ENCODE measurements at places on chromosomes 13 and 19.

- no peak for DNase-seq
These were observed 4.4 kb upstream of the S1PR5 start for GRCh38 chr19:10521461-10522171.

GRCh38 chr13:77386880-77387606 lies 60.1 kb upstream of the MYCBP2 start:
- no peak for DNase-seq

DNA sequence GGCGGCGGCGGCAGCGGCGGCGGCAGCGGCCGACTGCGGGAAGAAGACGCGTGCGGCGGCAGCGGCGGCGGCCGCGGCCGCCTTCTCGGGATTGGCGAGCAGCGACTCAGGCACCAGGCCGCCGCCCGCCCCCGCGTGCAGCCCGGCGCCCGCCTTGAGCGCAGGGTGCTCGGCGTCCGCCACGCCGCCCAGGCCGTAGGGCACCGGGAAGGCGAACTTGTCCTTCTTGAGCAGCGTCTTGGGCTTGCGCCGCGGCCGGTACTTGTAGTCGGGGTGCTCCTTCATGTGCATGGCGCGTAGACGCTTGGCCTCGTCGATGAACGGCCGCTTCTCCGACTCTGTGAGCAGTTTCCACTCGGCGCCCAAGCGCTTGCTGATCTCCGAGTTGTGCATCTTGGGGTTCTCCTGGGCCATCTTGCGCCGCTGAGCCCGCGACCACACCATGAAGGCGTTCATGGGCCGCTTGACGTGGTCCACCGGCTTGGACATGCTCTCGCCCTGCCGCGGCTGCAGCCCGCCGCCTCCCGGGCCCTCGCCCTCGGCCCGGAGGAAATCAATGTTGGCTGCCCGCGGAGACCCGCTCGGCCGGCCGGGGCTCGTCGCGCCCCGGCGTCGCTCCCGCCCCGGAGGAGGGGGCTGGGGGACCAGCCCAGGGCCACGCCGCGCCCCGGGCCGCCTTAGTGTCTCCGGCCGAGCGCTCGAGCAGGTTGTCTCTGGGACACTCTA lies 621 bp downstream of the SOX21 start:
- DNase-seq = no peak

DNA sequence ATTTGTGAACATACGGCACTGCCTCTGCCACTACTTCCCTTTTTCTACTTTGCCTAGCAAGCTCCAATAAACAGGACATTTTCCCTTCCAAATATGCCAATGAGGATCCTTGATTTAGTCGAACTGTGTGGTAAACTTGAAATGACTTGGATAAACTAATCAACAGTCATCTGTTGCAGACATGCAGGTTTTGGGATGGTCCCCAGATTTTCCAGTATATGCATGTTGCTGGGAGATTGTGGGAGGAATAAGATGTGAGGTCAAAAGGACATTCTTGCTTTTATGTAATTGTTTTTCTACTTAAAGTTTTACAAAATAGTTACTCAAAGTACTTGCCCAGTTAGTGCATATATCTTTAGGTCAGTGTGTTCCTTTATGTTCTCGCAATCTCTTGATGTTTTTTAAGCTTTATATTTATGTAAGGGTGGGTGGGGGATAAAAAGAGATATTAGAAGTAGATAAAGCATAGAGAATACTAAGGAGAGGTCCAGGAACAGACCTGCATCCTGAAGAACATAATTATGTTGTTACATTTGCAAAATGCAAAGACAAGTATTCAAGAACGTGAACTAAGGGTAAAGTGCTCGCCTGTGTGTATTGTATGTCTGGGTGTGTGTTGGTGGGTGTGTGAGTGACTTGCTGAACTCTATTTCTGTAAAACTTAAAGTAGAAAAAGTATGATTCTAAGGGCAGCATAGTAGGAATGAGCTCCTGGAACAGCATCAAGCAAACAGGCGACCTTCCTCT lies 88.4 kb upstream of the OXGR1 start:
- no peak for DNase-seq

DNA sequence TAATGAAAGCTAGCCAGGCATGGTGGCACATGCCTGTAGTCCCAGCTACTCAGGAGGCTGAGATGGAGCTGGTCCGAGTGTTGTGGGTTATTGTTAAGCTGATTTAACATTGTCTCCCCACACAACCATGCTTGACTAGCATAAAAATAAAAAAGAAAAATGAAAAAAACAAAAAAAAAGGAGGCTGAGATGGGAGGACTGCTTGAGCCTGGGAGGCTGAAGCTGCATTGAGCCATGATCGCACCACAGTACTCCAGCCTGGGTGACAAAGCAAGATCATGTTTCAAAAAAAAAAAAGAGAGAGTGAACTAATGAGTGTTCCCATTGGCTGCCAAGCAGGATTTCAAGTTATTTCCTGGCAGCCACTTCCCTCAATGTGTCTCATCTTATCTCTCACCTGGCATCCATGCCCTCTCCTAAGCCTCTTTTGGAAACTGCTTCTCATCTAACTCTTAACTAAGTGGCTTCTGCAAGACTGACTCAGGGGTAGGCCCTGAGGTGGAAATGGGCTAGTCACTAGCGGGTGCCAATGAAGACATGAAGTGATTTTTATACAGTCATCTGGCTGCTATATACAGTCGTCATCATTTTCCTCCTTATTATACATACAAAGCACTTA lies 4.9 kb downstream of the THAP8 start:
- no peak for DNase-seq

- no peak for DNase-seq
These were observed 9.2 kb downstream of the JOSD2 start for GRCh38 chr19:50501568-50502475.

DNA sequence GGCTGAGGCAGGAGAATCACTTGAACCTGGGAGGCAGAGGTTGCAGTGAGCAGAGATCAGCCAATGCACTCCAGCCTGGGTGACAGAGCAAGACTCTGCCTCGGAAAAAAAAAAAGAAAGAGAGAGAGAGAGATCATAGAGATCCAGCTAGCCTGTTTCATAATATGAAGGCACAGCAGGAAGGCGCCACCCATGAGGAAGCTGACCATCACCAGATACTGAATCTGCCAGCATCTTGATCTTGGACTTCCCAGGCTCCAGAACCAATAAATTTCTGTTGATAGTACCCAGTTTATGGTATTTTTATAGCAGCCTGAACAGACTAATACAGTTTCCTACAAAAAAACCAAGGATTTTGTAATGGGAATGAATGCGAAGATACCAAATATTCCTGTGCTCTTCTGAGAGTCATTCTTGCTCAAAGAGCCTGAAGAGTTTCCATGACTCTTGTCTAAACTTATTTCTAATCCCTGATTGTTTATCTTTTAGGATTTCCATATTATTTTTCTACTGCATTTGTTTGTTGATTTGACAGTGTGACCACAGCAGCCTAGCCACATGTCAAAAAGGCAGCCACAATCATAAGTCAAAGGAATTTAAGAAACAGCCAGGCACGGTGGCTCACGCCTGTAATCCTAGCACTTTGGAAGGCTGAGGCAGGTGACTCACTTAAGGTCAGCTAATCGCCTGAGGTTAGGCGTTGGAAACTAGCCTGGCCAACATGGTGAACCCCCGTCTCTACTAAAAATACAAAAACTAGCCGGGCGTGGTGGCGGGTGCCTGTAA lies 37.7 kb upstream of the PDCD5 start:
- DNase-seq = no peak

DNA sequence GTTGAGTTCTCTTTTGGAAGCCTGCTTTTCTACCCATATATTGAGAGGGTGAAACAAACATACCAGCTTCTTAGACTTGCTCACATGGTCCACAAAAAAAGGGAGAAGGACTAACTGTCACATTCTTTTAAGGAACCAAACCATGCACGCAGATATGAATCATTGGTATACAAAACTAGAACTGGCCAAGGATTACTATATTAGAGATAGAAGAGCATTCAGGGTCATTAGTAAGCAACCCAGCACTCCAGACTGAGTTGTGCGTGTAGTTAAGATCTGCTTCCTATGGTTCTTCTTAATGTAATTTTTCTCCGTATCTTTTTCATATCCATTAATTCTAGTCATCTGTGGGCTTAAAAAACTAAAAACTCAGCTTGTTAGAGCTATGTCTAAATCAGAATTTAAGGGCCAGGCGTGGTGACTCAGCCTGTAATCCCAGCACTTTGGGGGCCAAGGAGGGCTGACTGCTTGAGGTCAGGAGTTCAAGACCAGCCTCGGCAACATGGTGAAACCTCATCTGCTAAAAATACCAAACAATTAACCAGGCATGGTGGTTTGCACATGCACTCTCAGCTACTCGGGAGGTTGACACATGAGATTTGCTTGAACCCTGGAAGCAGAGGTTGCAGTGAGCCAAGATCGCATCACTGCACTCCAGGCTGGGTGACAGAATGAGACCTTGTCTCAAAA lies 19.6 kb downstream of the ALG5 start:
- DNase-seq = no peak

GRCh38 chr13:93227878-93228642 lies 1.5 kb downstream of the GPC6 start:
- no peak for DNase-seq

DNA sequence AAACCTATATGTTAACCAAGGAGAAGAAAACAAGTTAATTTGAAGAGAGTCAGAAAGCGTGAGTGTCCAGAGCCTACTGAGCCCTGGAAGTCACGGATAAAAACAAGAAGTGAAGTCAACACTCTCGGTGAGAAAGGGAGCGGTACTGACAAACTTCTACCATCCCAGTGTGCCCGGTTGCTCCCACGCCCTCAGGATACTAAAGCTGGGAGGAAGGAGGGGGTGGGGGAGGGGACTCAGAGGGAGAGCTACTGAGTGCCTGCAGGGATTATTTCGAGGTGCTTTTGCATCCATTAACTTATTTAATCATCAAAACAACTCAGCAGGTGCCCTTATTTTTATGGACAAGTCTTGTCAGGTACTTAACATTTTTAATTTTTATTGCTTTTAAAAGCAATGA lies 166.2 kb downstream of the ZIC5 start:
- DNase-seq = no peak

DNA sequence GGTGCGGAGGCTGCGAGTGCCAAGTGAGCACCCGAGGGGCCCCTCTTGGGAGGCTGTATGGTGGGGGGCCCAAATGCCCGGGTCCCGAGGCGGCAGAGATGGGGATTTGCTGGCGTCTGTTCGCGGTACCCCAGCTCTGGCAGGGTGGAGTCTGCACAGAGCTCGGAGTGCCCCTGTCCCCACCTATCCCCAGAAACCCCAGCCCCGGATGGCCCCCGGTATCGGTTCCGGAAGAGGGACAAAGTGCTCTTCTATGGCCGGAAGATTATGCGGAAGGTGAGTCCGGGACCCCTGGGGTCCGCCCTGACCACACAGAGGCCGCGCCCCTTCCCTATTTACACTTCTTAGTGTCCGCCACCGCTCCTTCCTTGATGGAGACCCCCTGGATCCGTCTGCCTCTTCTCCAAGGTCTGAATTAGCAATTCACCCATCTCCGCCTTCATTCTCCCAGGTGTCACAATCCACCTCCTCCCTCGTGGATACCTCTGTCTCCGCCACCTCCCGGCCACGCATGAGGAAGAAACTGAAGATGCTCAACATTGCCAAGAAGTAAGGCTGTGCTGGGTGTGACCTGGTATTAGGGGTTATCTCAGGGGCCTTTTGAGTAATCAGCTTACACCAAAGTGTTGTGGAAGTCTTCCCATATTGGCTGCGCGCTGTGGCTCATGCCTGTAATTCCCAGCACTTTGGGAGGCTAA lies 630 bp downstream of the PNPLA6 start:
- no peak for DNase-seq

DNA sequence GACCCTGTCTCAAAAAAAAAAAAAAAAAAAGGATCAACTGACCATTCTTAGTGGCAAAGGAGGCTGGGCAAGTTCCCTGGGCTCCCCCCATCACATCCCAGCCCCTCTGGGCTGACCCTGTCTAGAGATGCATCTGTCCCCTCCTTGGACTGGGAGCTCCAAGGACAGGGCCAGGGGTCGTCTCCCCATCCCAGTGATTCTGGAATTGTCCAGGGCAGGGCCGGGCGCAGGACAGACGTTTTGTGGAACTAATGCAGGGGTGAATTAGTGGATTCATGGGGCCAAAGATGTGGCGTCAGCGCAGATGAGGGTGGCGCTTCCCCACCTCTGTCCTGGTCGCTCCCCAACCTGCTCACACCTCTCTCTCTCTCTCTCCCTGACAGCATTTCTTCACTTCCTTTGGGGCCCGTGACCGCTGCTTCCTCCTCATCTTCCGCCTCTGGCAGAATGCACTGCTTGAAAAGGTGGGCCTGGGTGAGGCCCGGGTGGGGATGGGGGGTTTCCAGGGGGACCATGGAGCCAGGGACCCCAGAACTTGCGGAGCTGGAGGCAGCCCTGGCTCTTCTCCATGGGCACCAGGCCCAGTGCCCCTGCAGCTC lies 11.1 kb downstream of the GRAMD1A start:
- DNase-seq = no peak

GRCh38 chr13:34926508-34926907 lies 15.6 kb upstream of the NBEA start:
- peak; percentile 35 for DNase-seq

DNA sequence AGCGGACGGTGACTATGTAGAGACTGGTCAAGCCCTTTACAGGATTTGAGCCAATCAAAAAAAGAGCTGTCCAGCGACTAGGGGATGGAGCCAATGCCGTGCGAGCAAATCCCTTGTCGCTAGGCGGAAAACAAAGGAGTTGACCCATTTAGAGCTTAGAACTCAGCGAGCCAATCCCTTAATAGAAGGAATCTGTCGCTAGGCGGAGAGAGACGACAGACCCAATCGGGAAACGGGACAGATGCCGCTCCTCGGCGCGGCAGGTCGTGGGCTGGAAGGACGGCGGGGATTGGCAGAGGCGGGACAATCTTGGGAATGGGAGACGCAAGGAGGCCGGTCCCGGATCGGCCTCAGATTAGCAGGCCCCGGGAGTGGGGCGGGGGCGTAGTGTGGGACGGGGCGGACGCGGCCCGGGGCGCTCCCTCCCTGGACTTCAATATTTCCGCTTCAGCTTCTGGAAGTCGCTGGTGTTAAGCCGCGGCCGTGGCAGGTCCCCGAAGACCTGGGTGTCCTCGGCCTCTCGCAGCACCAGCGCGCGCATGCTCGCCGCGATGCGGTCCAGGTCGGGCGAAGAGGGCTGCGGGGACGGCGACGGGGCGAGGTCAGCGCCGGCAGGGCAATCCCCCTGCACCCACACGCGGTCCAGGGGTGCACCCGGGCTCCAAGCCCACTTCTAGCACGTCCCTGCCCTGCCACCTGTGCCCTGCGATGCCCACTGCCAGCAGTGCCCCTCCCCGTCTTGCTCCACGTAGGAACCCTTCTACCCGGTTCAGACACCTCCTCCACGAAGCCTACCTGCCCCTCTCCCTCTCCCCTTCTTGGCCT lies 2.3 kb upstream of the PNKP start:
- peak; percentile 99 for DNase-seq

- peak; percentile 81 for DNase-seq
These were observed at the start of gene ZNF841 for GRCh38 chr19:52095172-52096014. ZNF841 (minus strand) TSS chr19:52095765; CDS start chr19:52084801, 10,964 bp downstream.

- DNase-seq = no peak
These were observed 377.0 kb downstream of the DLEU7 start for GRCh38 chr13:50466456-50466855.
